ENCODE measurements at places on chromosomes 11 and 22. TPM values are rescaled to one million over a fixed set of nuclear protein-coding genes. Genes with fewer than 3 reads are reported as not detected.

- peak; percentile 73 for DNase-seq
Measured at GRCh38 chr22:38114484-38115398, 4.3 kb upstream of the BAIAP2L2 start.

The BIRC3 gene
- 10.8 TPM for total RNA-seq

DNA sequence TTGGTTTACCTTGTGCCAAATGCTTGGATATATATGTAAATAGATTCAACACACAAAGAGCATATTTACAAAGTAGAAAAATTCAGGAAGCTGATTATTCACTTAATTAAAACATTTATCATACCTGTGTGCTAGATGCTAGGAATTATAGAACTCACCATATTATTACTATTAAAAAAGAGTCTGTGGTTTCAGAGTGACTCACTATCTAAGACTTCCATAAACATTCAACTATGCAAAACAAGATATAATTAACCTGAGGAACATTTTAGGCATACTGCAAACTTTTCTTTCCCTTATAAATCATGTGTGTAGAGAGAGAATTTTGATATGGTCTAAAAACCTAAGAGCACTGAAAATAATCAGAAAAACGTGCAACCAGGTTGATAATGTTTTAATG is 27.3 kb downstream of the CTSC start:
- DNase-seq: no peak

The ZNF214 gene
- total RNA-seq: 6.9 TPM

DNA sequence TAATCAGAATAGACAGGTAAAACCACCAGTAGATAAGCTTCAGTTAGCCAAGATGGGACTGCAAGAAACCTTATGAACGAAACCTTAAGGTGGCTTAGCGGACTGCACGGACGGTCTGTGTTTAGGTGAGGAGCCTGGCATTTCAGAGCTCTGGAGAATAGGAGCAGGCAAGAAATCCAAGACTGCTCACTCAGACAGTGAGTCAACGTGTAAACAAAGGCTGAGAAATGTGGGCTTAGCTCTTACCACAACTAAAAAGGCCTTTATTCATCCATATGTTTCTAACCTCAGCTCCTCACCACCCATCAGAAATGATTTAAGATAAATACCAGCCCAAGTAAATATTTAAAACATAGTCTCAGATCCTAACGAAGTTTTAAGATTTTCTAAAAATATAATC is 657.7 kb downstream of the OPCML start:
- no peak for DNase-seq

DNA sequence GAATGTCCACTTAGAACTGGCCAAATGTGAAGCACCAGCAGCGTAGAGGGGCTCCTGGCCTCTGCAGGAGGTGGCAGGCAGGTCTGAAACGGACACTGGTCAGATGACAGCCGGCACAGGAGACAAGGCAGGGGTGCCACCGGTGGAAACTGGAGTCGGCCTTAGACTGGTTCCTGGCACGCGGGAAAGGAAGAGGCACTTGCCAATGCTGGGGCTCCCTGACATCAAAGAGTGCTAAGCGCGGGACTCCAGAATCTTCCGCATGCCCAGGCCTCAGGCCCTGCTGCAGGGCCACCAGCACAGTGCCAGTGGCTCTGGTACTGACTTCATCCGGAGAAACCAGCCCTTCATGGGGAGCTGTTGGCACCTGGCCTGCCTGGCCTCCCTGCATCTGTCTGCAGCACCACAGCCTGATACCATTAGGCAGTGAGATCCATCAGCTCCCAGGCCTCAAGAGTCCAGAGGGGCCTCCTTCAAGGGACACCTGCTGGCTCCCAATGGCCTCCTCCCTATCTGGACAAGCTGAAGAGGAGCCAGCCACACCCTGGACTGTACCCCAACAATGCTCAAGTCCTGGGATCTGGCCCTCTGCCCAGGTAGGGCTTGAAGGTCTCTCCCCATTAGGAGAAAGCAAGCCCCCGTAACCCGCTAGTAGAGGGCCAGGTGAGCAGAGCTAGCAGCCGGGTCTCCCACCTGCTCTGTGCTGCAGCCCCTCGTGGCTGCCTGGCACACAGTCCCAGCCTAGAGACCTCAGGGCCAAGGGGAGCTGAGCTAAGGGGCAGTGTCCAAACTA is 29.7 kb upstream of the GNB1L start:
- no peak for DNase-seq

The CCDC87 gene
- not detected for total RNA-seq

GRCh38 chr11:86559311-86559945 is 113.0 kb downstream of the ME3 start:
- peak; percentile 40 for DNase-seq

GRCh38 chr11:47189100-47189834 is 3.0 kb upstream of the PACSIN3 start:
- no peak for DNase-seq

- DNase-seq: no peak
Measured at GRCh38 chr11:66478729-66479393, 1.4 kb upstream of the DPP3 start.

Measured in breast epithelium (tissue), 4 donors.